ENCODE measurements at places on chromosomes 11 and 22.

DNA sequence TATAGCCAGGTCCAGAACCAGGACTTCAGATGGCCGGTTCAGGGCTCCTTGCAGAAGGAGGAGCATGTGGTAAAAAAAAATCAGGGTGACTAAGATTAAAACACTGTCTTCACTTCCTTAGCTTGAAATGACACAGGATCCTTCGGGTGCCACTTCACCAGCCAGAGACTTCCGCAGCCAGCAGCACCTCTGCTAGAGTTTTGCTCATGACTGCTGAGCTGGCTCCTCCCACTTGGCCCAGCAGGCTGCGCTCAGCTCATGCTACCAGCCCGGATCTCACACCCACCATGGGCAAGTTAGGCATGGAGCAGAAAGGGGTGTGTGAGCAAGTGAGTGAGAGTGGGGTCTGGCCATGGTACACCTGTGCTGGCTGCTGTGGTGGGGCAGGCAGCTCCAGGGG is 6.6 kb upstream of the MS4A18 start:
- no peak for DNase-seq

GRCh38 chr11:111324277-111324720 is 26.0 kb downstream of the POU2AF3 start:
- no peak for DNase-seq

GRCh38 chr11:86015699-86016098 is 53.2 kb downstream of the PICALM start:
- no peak for DNase-seq

- no peak for DNase-seq
These were observed 16.8 kb downstream of the TPST2 start for GRCh38 chr22:26573026-26573662.

GRCh38 chr22:27134315-27134701 is 476.9 kb downstream of the MIAT start:
- peak; percentile 0 for DNase-seq

- no peak for DNase-seq
These were observed 4.1 kb downstream of the MMP20 start for GRCh38 chr11:102620818-102621561.

DNA sequence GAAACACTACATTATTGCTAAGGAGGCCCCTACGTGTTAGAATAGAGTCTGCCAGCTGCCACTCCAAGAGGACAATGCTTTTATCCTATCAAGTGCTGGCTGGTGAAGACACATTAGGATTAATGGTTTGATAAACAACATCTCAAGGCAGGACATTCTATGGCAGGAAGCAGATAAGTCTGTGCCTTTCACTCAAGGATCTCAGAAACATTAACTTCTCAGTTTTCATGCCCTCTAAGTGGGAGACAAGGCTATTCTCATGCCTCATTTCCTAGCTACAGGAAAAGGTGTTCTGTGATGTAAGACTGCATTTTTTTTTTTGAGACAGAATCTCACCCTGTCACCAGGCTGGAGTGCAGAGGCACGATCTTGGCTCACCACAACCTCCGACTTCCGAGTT is 23.5 kb upstream of the TIMP3 start:
- DNase-seq: no peak

- no peak for DNase-seq
These were observed 8.2 kb downstream of the GTPBP1 start for GRCh38 chr22:38713921-38714320.

DNA sequence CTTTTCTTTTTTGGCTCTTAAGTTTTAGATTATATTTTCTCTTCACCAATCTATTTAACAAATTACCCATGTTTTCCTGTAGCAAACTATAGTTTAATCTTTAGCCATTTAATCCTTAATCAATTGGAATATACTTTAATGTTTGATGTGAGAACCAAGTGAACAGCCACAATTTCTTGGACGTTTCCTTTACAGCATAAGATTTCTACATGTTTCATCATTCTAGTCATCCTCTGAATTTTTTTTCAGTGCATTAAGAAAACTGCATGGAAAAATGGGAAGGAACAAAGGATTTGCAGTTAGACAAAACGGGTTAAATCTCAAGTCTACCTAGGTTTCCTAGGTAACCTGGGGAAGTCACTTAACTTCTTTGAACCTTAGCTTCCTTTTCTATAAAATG is 507.1 kb upstream of the CCDC90B start:
- no peak for DNase-seq

- DNase-seq: no peak
These were observed 670 bp downstream of the LSP1 start for GRCh38 chr11:1853376-1854131.

DNA sequence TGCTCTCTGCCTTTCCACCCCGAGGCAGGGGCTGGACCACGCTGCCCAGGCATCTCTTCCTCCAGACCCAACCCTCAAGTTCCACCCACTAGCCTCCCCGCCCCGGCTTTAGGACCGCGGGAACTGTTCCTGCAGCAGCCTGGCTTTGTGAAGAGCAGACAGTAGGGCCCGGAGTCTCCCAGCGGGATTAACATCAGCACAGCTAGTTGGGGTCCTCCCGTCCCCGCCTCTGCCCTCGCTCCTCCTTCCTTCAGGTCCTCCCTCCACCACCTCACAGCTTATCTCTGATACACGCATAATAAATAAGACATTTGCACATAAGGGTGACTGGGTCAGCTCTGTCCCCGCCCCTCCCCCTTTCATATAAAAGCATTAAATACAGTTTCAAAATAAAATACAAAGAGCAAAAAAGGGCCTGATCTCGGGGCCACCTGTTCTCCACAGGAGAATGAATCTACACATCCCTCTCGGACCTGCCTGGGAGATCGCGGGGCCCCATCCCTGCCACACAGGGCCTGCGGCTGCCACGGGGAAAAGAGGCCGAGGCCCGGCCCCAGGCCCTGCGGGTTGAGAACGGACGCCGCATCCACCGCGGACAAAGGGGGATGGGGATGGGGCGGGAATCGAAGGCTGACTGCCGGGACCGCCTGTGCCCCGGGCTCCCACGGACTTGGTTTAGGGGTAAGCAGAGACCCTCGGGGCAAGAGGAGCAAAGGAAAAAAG is 6.5 kb downstream of the ZFTA start:
- no peak for DNase-seq

GRCh38 chr22:37716708-37717107 is 19.9 kb downstream of the TRIOBP start:
- no peak for DNase-seq

GRCh38 chr11:75346912-75347647 is 4.4 kb downstream of the ARRB1 start:
- no peak for DNase-seq

DNA sequence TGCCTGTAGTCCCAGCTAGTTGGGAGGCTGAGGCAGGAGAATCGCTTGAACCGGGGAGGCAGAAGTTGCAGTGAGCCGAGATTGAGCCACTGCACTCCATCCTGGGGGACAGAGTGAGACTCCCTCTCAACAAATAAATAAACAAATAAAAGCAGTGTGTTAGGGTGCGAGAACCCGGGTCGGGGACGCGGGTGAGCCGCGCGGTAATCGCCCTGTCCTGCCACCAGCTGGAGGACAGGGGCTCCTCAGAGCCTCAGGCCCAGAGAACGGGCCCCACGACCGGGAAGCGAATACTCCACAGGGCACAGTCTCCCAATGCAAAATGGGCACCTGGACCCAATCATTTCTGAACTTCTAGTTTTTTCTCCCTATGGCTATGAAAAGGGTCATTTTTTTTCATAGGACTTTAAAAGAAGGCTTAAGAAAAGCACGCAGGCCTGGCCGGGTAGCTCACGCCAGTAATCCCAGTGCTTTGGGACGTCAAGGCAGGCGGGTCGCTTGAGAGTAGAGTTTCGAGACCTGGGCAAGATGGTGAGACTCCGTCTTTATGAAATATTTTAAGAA is 744 bp upstream of the MCM5 start:
- DNase-seq: no peak

- no peak for DNase-seq
These were observed 68.3 kb downstream of the ARHGEF12 start for GRCh38 chr11:120404495-120404894.
